ENCODE measurements at places on chromosomes 1 and 21.

- DNase-seq = no peak
Observed at GRCh38 chr1:235088907-235089306, 39.7 kb downstream of the TOMM20 start.

- DNase-seq = no peak
Observed at GRCh38 chr21:46363698-46364097, 39.7 kb downstream of the PCNT start.

DNA sequence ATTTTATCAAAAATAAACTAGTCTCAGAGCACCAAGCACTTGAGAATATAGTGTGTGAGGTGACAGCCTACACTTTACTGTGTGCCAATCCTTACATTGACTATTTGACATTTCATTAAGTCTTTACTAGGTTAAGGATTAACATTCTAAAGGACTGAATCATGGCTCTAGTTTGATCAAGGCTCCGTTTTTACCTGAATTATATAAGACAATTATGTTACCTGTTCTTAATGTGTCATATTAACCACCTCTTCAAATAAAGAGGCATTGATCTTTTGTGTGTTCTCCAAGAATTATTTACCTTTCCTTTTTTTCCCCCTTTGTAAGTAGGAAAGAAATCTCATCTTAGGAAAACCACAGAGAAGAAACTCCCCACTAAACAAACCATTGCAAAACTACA, 189.7 kb downstream of the HS2ST1 start:
- no peak for DNase-seq

DNA sequence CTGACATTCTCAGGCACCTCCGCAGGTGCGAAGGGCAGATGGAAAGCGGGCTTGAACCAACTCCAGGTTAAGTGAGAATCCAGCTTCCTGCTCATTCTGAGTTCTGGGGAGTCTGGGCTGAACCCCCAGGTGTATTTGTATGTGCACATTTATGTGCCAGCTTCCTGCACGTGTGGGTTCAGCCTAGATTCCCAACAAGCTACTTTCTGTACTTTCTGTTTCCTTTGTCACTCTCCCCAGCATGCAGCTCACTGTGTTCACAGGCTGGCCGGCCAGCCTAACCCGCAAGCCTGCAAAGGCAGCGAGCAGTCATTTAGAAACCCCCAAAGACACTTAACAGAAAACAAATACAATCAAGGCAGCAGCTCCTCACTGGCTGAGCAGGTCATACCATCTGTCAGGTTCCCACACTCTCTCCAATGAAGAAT, 1.3 kb upstream of the IL19 start:
- no peak for DNase-seq

GRCh38 chr1:182270731-182271130, 120.9 kb downstream of the GLUL start:
- no peak for DNase-seq
